NCI-H69 (cell line): ENCODE measurements at places on chromosomes 1 and 21.

GRCh38 chr1:189752461-189752995 lies 725.1 kb downstream of the BRINP3 start:
- DNase-seq = no peak

DNA sequence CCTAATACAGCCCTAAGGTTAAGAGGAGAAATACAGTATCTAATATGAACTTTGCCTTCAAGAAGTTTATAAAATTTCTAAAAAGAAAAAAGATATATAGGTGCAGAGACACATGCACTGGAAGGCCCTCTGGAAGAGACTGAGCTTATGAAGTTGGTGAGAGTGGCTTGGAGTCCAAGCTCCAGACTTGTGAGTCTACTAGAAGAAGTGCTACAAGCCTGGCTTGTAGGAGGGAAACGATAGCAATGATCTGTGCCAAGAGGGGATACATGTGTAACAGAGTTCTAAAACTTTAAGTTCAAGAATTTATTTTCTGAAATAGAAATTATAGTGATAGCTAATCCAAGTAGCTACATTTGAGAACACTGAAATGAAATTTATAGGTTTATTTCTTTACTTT lies 213.0 kb downstream of the PATJ start:
- no peak for DNase-seq

DNA sequence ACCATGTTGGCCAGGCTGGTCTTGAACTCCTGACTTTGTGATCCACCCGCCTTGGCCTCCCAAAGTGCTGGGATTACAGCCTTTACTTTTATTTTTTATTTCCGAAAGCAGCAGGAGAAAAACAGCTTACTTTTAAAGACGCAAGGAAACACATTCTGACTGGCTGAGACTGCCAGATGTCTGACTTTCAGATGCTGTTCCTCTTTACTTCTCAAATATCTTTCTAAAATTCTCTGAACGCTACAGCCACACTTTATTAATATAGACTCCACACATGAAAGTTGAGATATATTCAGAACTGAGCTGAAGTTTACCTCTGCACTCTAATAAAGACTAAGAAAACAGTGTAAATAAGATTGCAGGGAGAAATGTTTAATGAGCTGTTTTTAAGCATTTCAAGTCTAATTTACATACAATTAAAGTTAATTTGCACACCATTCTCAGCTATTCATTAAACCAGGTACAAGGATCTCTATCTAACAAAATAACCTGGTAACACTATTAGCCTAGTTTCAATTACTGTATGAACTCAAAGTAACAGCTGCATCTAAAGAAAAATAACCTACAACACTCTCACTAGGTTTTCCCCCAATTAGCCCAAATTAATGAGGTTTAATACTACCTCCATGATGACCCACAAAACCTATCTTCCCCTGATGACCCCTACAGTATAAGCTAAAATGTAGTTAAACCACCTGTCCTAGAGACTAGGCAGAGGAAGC lies 24.9 kb downstream of the WASF2 start:
- no peak for DNase-seq

GRCh38 chr21:41460578-41461527 lies 34.8 kb downstream of the MX1 start:
- DNase-seq = peak; percentile 52

DNA sequence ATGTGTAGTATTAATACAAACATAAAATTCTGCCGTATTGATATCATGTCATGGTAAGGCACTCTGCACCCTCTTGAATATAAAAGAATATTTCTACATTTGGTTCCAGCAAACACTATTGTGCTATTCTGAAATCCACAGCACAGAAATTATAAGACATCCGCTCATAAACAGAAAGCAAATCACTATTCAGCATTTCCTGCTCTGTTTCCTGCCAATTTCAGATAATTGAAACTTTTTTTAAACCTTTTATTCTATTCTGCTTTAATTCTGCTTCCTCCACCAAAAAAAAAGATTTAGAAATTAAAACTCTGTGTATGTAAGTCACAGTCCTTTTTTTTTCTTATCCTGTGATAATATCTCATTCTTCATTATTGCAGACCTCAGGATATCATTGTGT lies 39.6 kb upstream of the PLEKHO1 start:
- no peak for DNase-seq

DNA sequence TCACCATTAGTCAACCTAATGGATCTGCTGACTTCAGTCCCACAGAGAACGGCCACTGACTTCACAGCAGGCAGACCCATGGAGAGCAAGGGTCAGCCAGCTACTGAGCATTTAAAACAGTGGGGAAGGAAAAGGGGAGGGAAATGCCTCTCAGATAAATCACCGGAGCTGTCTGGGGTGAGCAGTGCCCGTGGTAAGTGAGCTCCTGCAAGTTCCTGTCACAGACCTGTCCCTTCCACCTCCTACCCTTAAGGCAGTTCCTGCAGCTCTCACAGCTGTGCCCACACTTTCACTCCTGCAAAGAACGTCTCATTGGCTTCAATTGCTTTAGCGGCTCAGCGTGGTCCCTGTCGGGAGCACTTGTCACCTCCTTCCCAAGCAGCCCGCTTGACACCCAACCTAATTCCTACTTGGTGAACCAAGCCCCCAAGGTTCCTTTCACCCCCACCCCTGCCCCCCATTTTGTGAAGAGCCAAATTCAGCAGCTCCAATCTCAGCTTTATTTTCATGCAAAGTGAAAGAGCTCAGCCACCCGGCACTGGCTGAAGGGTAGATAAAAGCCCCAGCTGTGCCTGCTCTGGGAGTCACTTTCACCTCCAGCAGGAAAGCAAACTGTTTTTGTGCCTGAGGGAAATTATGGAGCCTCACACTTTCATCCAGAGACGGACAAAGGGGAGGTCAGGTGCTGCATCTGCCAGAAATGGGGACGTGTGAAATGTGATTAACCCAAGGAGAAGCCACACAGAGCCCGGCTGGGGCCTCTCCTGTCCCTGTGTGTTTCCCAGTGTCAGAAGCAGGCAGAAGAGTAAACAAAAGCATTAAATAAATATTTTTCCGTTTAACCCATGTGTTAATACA lies 306.2 kb downstream of the TTLL7 start:
- DNase-seq = peak; percentile 92

DNA sequence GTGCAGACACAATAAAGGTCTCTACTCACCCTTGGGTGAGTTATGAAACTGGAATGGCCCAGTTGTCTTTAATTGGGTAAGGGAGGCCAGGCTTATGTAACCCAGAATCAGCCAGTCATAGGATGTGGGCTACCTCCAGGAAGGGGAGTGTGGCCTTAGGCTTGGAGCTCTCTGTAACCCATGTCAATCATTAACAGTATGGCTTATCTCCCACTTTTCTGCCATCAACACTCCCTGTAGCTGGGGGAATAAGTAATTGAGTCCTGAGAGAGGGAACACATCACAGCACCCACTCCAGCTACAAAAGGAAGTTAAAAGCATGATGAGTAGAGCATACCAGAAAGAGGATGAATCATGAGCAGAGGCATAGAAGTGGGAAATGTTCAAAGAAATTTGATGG lies 327.0 kb upstream of the DUSP10 start:
- DNase-seq = no peak

- no peak for DNase-seq
These were observed 40.9 kb upstream of the CAMK1G start for GRCh38 chr1:209542585-209542984.

DNA sequence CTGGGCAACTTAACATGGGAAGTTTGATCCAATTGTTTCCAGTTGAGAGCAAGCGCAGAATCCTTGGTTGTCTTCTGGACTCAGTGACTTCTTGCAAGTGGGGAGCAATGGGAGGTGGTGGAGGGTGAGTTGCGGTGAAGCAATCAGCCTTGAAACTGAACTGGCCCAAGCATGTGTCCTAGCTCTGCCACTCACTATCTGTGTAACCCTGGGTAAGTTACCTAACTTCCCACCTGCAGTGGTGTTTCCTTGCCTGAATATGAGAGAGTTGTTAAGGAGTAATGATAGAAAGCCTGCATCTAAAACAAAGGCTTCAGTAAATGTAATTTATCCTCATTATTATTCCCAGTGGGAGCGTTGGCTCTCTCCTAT lies 132.5 kb upstream of the NFIA start:
- DNase-seq = no peak

DNA sequence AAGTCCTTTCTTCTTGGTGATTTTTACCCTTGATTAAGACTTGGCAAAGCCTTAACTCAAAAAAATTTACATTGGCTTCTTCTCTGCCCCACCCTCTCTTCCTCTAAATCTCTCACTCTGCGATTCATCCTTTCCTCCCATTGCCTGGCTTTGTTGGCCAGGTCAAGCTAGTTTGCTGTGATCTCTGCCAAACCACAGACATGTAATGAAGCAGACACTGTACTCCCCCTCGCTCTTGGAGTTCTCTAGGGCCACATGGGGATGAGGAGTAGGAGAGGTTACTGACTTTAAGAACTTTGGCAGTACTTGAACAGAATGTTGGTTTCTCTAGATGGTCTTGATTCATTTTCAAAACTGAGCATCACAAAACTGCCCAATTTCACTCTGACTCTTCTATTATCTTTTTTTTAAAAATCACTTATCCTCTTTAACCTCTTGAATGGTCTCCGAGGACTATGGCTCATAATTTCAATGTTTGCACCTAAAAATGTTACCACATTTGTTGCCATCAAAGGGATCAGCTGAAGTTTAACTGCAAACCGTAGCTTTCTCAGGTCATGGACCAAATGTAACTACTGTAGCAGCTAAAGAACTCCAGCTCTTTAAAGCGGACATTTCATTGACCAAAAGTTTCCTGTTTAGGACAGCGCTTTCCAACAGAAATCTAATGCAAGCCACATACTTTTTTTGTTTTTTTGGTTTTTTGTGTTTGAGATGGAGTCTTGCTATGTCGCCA lies 62.7 kb upstream of the IPO9 start:
- DNase-seq = no peak

- DNase-seq = no peak
These were observed 124.6 kb downstream of the RASAL2 start for GRCh38 chr1:178218550-178218949.

DNA sequence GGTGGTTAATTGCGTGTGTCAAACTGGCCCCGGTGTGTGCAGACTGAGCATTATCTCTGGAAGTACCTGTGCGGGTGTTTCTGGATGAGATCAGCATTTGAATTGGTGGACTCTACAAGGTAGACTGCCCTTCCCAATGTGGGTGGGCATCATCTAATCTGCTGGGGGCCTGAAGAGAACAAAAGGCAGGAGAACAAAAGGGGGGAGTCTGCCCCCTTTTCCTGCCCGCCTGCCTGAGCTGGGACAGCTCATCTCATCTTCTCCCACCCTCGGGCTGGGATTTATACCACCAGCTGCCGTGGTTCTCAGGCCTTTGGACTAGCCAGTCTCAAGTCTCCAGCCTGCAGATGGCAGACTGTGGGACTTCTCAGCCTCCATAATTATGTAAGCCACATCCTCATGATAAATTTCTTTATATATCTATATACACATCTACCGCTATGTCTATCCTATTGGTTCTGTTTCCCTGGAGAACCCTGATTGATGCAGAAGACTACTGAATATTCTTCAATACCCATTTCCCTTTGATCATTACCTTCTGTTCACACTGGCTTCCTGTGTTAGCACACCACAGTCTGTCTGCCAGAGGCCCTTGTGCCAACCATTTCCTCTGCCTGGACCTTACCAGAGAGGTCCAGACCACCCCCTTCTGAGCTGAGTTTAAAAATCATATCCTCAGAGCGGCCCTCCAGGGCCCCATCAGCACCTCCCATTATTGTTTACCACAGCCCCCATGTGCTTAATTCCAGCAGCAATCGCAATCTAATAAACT lies 25.2 kb downstream of the RCAN1 start:
- peak; percentile 57 for DNase-seq

- DNase-seq = peak; percentile 51
These were observed 75.4 kb downstream of the ABCA4 start for GRCh38 chr1:94045465-94046056.

DNA sequence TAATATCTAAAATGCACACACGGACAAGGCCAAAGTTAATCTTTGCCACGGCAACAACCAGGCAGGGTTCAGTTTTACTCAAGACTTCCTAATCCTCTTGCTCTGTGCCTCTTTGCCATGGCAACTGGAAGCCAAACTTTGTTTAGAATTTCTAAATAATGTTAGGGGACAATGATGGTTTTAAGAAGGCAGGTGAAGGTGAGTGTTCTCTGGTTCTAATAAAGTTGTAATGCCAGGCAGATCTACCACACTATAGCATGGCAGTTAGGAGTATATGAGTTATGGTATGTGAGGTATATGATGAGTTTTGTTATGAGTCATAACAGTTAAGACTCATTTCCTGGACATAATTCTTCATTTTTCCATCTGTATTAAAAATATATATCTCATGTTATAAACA lies 2.7 kb downstream of the PTPRC start:
- no peak for DNase-seq

GRCh38 chr1:232477728-232478127 lies 152.2 kb downstream of the SIPA1L2 start:
- peak; percentile 48 for DNase-seq

GRCh38 chr1:54359393-54360162 lies 46.6 kb downstream of the SSBP3 start:
- DNase-seq = no peak

GRCh38 chr1:50796272-50796671 lies 163.8 kb downstream of the FAF1 start:
- DNase-seq = no peak

- DNase-seq = peak; percentile 72
These were observed at the start of gene GPR161 for GRCh38 chr1:168136709-168137514. TSS of gene GPR161 (minus strand) at chr1:168136930. CDS start at chr1:168104850, 32,080 bp downstream.

GRCh38 chr1:6724517-6725141 lies 23.0 kb upstream of the DNAJC11 start:
- DNase-seq = no peak

- no peak for DNase-seq
These were observed 552.1 kb downstream of the LMO4 start for GRCh38 chr1:87880764-87881163.

DNA sequence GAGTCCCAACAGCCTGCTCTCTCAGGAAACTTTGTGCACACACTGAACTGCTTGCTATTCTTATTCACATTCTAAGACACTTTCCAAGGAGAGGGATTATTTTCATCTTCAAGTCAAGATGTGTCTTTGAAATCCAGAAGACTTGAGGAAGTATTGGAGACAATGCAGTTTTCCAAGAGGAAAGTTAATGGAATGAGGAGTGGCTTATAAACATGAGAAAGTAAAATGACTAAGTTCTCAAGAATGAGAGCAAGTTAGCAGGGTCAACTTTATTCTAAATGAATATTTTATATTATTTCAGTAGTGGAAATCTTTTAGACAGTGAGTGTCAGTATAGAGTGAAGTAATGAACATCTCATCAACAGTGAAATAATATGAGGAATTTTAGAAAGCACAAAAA lies 1239.3 kb downstream of the MRPL39 start:
- no peak for DNase-seq

DNA sequence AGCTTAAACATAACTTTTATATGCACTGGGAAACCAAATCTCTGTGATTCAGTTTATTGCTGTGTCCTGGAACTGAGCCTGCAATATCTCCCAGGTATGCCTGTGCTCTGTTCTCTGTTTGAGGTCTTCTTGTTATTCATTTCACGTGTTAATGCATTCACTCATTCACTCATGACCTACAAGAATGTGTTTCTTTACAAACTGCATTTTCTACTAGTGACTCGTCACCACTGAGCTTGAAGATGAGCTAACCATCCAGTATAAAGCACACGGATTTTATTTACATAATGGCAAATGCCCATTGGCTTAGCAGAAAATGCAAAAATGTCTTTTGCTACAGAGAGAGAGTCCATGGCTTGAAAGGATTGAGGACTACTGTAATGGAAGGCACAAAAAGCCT lies 75.0 kb upstream of the DUSP10 start:
- DNase-seq = no peak
